ENCODE measurements at places on chromosomes 5 and 9. TPM values are rescaled to one million over a fixed set of nuclear protein-coding genes. Genes with fewer than 3 reads are reported as not detected.

TMC1 gene
- total RNA-seq, result 0.41 TPM

OR1J2 gene
- total RNA-seq, result not detected

BTNL8 gene
- total RNA-seq, result 0.47 TPM

KCNT1 gene
- 1.8 TPM for total RNA-seq

PCDHA4 gene
- 1.8 TPM for total RNA-seq

ENTPD2 gene
- 3.6 TPM for total RNA-seq

IFNA13 gene
- not detected for total RNA-seq

MEGF10 gene
- 5.7 TPM for total RNA-seq

STPG3 gene
- total RNA-seq, result not detected

GDNF gene
- 7.5 TPM for total RNA-seq

FAM78A gene
- total RNA-seq, result 10.6 TPM

DAPK1 gene
- total RNA-seq, result 80.8 TPM

PCDHAC2 gene
- 5.8 TPM for total RNA-seq

LEAP2 gene
- 5.3 TPM for total RNA-seq

FOXD4 gene
- total RNA-seq, result 0.47 TPM

CD180 gene
- total RNA-seq, result 1.4 TPM

FIBCD1 gene
- 0.29 TPM for total RNA-seq

ARSI gene
- total RNA-seq, result 5.3 TPM

MCTP1 gene
- 14.0 TPM for total RNA-seq

CTXN3 gene
- total RNA-seq, result 0.47 TPM

BTNL3 gene
- total RNA-seq, result not detected

GABRA1 gene
- 0.29 TPM for total RNA-seq

C9orf57 gene
- not detected for total RNA-seq

PDLIM7 gene
- 184 TPM for total RNA-seq

PIP5K1B gene
- 7.0 TPM for total RNA-seq

TMEM174 gene
- total RNA-seq, result 6.8 TPM

HMMR gene
- total RNA-seq, result 11.0 TPM

CYLC2 gene
- total RNA-seq, result not detected

TAS2R1 gene
- not detected for total RNA-seq

CAMSAP1 gene
- 26.6 TPM for total RNA-seq

MLANA gene
- 0.41 TPM for total RNA-seq

INSL4 gene
- total RNA-seq, result not detected

CCL28 gene
- 4.0 TPM for total RNA-seq

FAM151B gene
- 5.0 TPM for total RNA-seq

CRB2 gene
- total RNA-seq, result 27.5 TPM

LRRTM2 gene
- total RNA-seq, result 3.6 TPM

ADAMTSL2 gene
- total RNA-seq, result 8.9 TPM

CATSPER3 gene
- total RNA-seq, result 0.58 TPM

SLC23A1 gene
- 6.2 TPM for total RNA-seq

DMRTA1 gene
- 1.3 TPM for total RNA-seq

TTC23L gene
- total RNA-seq, result 1.6 TPM

AFAP1L1 gene
- 49.8 TPM for total RNA-seq

COL23A1 gene
- 7.5 TPM for total RNA-seq

OR13C5 gene
- not detected for total RNA-seq

Data from metanephros (tissue), 2 donors.